NCI-H2081 (cell line): ENCODE measurements at places on chromosomes 5 and 9.

DNA sequence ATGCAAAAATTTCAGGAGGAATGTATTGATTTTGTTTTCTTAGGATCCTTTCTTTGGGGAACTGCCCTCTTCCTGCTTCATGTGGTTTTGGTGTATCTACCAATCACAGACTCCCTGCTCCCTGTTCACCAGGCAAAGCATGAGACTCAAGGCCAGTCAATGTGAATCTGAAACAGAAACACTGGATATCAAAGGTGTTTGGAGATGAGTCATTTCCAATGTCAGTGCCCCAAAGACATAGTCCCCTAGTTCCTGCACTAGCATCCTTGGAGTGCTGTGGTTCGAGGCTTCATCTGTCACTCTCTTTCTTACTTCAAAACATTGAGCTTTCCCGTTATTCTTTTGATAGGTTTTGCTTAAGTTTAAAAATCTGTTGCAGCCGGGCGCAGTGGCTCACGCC is 8.1 kb downstream of the PPP3R2 start:
- DNase-seq = no peak

- no peak for DNase-seq
Observed at GRCh38 chr9:113508111-113508749, 44.7 kb downstream of the RGS3 start.

DNA sequence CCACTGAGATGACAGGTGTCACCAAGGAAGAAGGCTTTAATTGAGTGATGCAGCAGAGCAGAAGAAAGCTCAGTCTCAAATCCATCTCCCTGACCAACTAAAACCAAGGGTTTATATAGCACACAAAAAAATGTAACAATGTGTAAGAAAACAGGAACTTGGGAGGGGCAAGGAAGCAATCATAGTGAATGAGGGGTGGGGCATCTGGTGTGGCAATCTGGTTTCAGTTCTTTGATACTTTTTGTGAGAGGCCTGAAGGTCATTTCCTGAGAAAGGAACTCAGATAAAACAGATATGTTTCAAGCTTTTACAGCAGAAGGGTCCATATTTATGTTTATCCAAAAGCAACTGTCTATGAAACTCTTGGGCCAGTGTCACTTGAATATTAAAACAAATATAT is 19.7 kb downstream of the CD180 start:
- DNase-seq = no peak

DNA sequence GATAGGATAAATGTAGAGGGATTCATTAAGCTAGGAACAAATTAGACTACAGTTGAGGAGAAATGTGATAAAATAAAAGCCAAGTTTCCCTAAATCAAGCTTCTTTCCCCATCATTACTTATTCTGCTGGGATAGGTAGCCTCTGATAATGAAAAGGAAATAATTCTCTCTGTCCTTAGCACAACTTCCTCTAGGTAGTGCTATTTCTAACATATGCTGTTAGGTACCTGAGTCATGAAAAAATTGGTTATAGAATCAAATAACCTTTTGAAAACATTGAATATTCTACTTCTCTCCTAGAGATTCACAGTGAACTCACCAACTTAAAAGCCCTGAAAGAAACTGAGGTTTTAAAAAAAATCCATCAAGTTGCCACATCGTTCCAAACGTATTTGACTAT is 1793.1 kb downstream of the EFNA5 start:
- no peak for DNase-seq

DNA sequence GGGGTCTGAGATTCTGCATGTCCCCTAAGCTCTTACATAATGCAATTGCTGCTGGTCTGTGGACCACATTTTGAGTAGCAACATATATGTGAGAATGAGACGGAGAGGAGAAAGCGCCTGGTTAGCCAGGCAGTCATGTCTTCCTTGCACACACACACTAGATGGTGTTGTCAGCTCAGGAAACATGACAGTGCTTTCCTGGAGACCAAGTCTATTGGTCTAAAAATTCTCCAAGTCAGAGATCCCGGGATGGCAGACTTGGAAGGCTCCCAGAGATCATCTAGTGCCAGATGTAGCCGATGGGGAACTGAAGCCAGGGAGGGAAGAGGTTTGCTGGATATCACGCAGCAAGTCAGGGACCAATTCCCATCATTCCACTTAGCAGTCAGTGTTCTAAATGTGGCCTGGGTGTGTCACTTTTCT is 53.4 kb downstream of the GALNT12 start:
- DNase-seq = no peak
